ENCODE measurements at places on chromosomes 12 and 14. TPM values are rescaled to one million over a fixed set of nuclear protein-coding genes. Genes with fewer than 3 reads are reported as not detected.
A peak's percentile ranks its signal among the peaks of the same experiment; 100 is the strongest.

- no peak for DNase-seq
Observed at GRCh38 chr12:42442888-42443287, 116.9 kb downstream of the PPHLN1 start.

GRCh38 chr12:95291501-95291900 lies 73.9 kb downstream of the VEZT start:
- no peak for DNase-seq

- peak; percentile 20 for DNase-seq
Observed at GRCh38 chr12:95574799-95575452, 23.6 kb upstream of the USP44 start.

- DNase-seq: no peak
Observed at GRCh38 chr12:104654665-104655609, 198.2 kb downstream of the CHST11 start.

- DNase-seq: no peak
Observed at GRCh38 chr12:76374386-76375020, 26.3 kb upstream of the BBS10 start.

GRCh38 chr14:38202444-38203191 lies 5.1 kb upstream of the SSTR1 start:
- DNase-seq: no peak

- peak; percentile 60 for DNase-seq
Observed at GRCh38 chr12:92059960-92060359, 85.7 kb downstream of the BTG1 start.

DNA sequence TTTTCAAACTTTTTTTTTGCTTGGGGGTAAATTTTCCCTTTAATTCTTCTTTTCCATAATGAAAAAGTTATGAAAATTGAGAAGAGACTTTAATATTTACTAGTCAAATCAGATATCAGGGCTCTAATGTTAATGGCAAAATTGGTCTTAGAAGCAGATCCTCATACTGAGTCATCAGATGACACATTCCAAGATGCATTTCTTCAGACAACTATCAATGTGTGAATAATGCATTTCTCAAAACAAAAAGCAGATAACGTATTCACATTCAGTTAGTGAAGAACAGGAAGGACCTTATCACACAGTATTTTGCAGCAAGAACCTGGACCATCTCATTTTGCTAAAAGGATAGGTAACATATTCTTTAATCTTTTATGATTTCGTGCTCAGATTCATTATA lies 130.7 kb downstream of the GPHN start:
- DNase-seq: peak; percentile 36

GRCh38 chr12:103177639-103178255 lies 220.3 kb downstream of the ASCL1 start:
- DNase-seq: no peak

DNA sequence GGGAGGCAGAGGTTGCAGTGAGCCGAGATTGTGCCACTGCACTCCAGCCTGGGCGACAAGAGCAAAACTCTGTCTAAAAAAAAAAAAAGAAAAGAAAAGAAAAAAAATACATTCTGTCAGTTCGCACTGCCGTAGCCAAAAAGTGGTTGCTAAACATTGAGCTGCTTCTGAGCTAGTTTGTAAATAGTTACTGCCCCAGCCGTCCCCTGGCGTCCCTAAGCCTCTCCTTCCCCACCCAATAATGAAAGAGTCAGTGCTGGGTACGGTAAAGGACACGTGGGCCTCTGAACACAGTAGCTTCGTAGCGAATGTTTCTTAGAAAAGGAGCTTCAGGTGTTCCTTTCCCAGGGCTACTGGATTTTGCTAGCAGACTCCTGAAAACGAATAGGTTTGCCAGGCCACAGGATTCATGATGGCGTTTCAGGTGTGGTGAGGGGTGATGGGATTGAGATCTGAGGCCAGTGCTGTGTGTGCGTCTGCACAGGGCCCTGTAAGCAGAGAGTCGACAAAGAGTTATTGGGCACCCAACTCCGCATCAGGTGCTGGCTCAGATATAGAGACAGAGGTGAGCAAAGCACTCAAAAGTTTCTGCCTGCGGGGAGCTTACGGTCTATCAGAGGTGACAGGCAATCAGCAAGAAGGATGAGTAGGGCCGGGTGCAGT lies 94.1 kb downstream of the LGMN start:
- DNase-seq: no peak

DNA sequence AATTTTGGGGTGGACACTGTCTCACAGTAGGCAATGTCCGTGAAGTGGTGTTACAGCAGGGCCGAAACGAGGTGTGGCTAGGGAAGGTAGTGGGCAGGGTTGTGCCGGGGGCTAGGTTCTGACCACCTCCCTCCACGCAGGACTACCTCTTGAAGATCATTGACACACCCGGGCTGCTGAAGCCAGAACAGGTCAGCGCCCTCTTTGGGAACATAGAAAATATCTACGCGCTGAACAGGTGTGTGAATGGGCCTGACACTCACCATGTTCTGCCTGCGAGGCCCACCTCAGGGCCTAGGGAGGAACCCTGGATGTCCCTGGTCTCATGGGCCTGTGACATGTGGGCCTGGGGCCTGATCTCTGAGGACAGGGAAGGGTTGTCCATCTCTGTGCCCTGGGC lies 24.6 kb downstream of the PLEKHG3 start:
- no peak for DNase-seq

- DNase-seq: no peak
Observed at GRCh38 chr14:24966579-24966964, 83.4 kb downstream of the STXBP6 start.

- no peak for DNase-seq
Observed at GRCh38 chr12:58915037-58915436, 5.3 kb downstream of the LRIG3 start.

DNA sequence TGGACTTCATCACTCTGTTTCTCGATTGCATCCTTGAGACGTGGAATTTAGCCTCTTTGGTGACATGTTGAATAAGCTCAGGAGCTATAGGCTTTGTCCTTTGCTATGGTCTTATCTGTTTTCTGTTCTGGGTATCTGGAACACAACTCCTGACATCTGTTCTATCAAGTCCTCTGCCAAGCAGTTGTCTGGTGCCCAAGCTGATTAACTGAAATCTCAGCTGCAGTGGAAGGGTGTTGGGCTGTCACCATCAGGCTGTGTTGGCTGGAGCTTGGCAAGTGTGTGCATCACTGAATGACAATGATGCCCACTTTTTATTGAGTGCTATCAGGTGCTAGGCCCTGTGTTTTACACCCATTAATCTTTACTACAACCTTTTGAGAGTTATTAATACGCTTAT lies 77.8 kb downstream of the SMOC1 start:
- DNase-seq: no peak

DNA sequence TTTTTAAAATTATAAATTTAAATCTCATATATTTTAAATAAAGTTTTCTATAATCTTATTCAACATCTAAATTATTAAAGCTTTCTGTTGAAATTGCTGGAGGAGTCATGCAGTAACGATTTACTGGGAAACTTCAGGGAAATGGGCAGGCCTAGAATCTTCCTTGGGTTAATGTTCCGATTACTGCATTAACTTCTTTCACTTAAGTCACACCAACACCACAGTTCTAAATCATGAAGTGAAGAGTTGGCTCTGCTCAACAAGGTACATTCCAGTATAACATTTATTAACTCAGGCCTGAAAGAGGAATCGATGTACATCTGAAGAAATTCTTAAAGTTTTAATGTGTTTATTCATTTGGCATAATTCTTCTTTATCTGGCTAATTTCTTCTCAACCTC lies 244.3 kb downstream of the CCER1 start:
- DNase-seq: no peak

DNA sequence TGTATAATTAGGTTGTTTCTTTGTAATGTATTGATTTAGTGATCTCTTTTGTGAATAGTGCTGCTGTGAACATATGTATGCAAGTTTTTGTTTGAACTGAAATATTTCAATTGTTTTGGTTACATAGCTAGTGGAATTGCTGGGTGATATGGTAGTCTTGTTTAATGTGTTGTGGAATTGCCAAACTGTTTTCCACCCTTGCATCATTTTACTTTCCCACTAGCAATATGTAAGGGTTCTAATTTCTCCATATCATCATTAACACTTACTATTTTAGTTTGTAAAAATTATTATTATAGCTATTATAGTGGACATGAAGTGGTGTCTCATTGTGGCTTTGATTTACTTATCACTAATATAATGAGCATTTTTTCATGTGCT lies 5.9 kb downstream of the G2E3 start:
- no peak for DNase-seq

DNA sequence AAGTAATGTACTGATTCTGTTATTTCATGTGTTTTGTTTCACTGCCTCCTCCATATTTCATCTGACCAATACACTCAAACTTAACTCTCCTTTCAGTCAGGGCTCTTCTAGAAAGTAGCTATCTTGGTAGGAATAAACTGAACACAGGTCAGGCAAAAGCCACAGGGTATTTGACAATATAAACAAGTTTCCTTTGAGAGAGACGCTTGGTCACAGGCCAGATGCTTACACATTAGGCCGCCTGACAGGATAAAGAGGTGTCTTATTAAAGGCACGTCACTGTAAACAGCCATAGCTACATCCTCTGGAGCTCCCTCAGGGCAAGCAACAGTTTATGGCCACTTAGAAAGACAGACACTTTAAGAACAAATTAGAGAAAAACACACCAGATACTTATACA lies 607.5 kb downstream of the SLC6A15 start:
- DNase-seq: no peak

GRCh38 chr12:75184516-75184915 lies 25.1 kb downstream of the KCNC2 start:
- DNase-seq: no peak

DNA sequence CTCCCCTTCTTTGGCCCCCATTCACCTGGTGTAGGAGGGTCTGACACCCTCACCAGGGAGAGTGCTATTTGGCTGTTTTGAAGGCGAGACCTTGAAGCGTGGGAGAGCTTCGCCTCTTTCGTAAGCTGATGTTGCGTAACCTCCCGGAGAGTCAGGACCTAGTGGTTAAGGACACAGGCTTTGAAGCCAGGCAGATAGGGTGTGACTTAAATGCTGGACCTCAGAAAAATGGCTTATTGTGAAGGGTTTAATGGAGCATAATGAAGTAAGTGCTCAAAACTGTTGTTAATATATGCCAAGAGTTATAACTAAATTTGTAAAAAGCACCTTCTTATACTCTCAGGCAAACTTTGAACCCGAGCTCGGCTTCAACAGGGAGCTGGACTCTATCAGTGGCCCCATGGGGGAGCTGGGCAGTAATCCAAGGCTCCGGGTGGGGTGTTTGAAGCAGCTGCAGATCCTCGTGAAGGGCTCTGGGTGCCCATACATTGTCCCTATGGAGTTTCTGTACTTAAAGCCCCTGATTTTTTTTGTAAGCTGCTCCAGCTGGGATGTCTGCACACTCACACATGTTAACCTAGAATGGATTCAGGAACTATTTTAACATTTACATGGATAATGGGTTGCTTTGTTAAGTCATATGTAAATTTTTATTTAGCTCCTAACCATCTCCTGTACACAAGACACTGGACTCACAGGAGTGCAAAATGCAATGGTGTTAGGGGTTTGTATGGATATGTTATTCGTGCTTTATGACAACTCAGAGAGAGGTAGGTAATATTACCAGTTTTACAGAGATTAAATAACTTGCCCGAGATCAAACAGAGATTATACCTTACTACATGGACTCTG lies 26.0 kb downstream of the PPFIBP1 start:
- DNase-seq: peak; percentile 93

- peak; percentile 73 for DNase-seq
Observed at GRCh38 chr12:24039113-24039525, 89.6 kb upstream of the SOX5 start.

Gene SLCO1B1
- total RNA-seq: not detected

Gene TMEM179
- total RNA-seq: 7.4 TPM

Gene PZP
- not detected for total RNA-seq

Gene NTF3
- total RNA-seq: 12.7 TPM

Gene LRRC43
- not detected for total RNA-seq

Gene SLC22A17
- 13.9 TPM for total RNA-seq

Gene NFATC4
- 28.8 TPM for total RNA-seq

Gene ZC3H10
- total RNA-seq: 3.5 TPM

All from Daoy (cell line).